ENCODE measurements at places on chromosomes 7 and 10.
A peak's percentile ranks its signal among the peaks of the same experiment; 100 is the strongest.

- peak; percentile 40 for DNase-seq
Observed at GRCh38 chr7:129664029-129665012, 52.8 kb downstream of the NRF1 start.

- peak; percentile 40 for DNase-seq
Observed at GRCh38 chr7:117750612-117751563, 122.4 kb downstream of the CTTNBP2 start.

GRCh38 chr10:120719333-120719732 is 131.8 kb upstream of the WDR11 start:
- DNase-seq = no peak

DNA sequence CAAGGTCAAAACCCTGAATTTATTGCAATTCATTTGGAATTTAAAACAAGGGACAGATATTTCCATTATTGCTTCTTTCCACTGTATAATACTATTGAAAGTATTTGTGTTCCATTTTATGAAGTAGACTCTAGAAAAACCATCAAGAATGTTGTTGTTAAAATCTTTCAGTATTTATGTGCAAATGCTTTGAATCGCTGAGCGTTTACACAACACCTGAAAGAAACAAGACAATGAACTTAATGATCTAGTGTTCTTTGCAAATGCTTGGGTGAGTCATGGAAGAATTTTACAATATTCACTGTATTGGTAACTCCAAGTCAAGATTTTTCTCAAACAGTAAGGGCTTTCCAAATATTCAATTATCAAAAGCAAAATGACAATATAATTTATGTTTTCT is 97.1 kb downstream of the VIPR2 start:
- no peak for DNase-seq

DNA sequence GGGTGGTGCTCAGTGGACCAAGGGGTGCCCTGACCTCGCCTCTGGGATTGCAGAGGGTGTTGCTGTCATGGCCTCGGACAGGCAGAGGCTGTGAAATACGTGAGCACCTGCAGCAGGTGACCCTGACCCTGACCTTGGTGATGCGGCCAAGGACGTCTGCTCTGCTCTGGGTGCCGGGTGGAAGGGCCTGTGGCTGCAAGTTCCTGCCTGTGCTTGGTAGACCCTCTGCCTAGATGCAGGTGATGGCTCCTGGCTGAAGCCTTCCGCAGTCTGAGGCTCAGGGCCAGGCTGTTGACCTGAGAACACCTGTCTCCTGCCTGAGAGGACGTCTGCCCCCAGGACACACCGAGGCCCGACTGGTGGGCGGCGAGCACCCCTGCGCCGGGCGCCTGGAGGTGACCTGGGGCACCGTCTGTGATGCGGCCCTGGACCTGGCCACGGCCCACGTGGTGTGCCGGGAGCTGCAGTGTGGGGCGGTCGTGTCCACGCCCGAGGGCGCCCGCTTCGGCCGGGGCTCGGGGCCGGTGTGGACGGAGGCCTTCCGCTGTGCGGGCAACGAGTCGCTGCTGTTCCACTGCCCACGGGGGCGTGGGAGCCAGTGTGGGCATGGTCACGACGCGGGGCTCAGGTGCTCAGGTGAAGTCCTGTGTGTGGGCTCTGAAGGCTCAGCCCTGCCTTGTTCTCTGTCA is 4.4 kb downstream of the SCART1 start:
- DNase-seq = no peak

GRCh38 chr7:151769188-151769821 is 107.6 kb downstream of the PRKAG2 start:
- DNase-seq = no peak

- DNase-seq = no peak
Observed at GRCh38 chr7:98014830-98015229, 24.8 kb upstream of the OCM2 start.

GRCh38 chr10:36173364-36173763 is 531.3 kb upstream of the FZD8 start:
- DNase-seq = no peak

- DNase-seq = no peak
Observed at GRCh38 chr7:20383351-20383750, 52.7 kb downstream of the ITGB8 start.

GRCh38 chr10:105837951-105838350 is 1196.9 kb downstream of the SORCS3 start:
- peak; percentile 11 for DNase-seq

GRCh38 chr7:110646804-110647203 is 444.1 kb upstream of the LRRN3 start:
- DNase-seq = no peak

- no peak for DNase-seq
Observed at GRCh38 chr7:25408012-25408687, 179.9 kb upstream of the NPVF start.

- no peak for DNase-seq
Observed at GRCh38 chr7:22350466-22351328, 6.3 kb downstream of the RAPGEF5 start.

DNA sequence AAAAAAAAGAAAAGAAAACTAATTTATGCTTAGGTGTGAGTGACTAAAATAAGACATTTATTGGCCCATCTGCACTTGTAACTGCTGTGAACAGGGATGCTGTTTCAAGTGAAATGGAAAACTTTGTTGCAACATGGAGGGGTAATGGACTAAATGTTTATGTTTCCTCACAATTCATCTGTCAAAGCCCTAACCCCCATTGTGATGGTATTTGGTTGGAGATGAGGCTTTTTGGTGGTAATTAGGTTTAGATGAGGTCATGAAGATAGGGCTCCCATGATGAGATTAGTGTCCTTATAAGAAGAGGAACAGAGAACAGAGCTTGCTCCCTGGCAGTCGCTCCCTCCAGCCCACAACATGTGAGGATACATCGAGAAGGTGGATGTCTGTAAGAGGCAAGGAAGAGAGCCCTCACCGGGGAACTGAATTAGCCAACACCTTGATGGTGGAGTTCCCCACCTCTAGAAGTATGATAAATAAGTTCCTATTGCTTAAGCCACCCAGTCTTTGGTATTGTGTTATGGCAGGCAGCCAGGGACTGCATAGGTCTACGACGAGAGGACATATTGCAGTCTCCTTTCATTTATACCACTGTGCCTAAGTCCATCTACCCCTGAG is 28.6 kb upstream of the VCL start:
- peak; percentile 62 for DNase-seq

DNA sequence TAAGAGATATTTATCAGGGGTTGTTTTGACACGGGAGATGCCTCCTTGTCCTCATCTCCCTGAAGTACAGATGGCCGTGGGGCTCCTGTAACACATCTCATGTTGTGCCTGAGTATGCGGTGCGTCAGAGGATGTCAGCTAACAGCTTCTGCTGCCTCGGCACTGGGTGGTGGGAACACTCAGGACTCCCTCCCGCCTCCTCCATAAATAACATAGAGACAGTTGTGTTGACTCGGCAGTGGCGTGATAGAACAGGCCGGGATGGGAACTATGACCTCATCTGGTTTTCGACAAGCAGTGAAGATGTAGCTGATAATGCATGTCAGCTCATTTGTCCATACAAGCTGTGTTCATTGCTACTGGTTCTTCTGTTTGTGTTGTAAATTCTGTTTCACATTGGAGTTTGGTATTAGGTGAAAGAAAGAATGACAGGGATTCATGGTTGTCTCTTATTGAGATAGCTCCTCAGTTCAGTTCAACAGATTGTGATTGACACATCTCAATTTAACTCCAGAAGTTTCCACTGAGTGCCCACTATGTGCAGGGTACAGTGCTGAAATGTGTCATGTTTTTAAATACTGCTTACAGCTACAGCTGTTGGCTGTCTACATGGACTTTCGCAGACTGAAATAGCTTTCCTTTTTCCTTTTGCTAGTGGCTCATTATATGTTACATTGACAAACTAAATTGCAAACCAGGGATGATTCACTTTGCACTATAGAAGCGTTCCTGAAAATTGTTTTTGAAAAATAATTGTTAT is 87.4 kb downstream of the CHN2 start:
- DNase-seq = no peak

- no peak for DNase-seq
Observed at GRCh38 chr10:26468291-26468690, 30.1 kb downstream of the APBB1IP start.

- DNase-seq = no peak
Observed at GRCh38 chr10:4070184-4070583, 285.2 kb upstream of the KLF6 start.

DNA sequence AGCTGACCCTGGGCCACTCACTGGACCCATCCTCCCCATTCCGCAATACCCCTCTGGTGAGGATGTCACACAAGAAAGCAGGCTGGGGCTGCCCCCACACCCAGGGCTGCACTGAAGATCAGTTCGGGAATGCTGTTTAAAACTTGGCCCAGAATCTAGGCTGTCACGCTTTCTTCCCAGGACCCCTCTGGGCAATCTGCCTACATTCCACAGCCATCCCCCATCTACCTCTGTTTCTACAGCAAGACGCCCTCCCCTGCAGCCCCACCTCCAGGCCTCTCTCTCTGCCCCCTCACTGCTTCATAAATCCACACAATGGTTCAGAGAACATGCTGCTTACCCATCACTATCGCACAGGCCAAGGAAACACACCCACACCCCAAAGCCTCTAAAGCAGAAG is 36.1 kb downstream of the XPNPEP1 start:
- DNase-seq = no peak

GRCh38 chr10:11178606-11179515 is 161.2 kb downstream of the CELF2 start:
- DNase-seq = peak; percentile 70

- DNase-seq = peak; percentile 54
Observed at GRCh38 chr7:130929896-130930659, 196.1 kb upstream of the KLF14 start.

DNA sequence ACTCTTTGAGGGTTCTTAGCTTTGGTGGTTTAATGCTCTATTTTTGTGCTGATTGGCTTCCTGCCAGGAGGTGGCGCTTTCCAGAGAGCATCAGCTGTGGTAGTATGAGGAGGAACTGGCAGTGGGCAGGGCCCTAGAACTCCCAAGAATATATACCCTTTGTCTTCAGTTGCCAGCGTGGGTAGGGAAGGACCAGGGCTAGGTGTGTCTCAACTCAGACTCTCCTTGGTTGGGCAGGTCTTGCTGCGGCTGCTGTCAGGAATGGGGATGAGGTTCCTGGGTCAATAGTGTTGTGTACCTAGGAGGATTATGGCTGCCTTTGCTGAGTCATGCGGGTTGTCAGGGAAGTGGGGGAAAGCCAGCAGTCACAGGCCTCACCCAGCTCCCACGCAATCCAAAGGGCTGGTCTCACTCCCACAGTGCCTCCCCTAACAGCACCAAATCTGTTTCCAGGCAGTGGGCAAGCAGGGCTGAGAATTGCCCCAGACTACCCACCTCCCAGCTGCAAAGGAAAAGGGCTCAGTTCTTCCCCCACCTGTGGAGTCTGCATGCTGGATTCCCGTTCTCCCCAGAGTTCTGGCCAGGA is 191.5 kb downstream of the PHTF2 start:
- peak; percentile 13 for DNase-seq

DNA sequence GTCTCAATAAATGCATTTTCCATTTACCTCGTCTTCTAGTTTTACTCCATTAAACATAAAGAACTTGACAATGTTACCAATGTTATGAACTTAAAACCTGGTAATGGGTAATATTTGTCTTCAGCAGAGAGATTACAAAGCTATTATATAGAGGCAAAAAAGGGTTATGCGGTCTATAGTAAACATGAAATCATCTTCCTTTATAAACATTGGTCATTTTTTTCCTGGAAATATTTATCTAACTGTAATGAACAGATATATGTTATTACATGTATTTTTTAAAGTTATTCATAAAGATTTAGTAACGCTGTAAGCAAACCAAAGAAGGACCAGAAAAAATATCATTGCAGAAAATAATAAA is 1.3 kb downstream of the VWDE start:
- no peak for DNase-seq

GRCh38 chr10:80487791-80488538 is 33.9 kb downstream of the TSPAN14 start:
- peak; percentile 91 for DNase-seq

- DNase-seq = no peak
Observed at GRCh38 chr10:133324198-133324792, 12.4 kb downstream of the CALY start.

GRCh38 chr7:44958645-44959344 is 20.0 kb downstream of the MYO1G start:
- no peak for DNase-seq

DNA sequence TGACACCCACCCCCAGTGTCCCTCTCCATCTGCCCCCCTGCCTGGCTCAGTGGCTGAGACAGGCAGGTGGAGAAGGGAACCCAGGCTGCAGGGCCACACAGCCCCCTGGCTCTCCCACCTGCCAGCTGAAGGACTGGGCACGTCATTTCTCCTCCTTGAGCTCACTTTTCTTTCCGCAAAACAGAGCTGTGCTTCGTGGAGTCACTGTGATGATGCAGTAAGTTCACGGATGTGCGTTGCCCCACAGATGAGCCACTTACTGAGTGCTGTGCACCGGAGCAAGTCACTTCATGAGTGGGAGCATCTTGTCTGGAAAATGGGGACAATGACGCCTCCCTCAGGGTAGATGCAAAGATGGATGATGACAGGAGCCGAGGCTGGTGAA is 2.7 kb downstream of the OPN4 start:
- no peak for DNase-seq

DNA sequence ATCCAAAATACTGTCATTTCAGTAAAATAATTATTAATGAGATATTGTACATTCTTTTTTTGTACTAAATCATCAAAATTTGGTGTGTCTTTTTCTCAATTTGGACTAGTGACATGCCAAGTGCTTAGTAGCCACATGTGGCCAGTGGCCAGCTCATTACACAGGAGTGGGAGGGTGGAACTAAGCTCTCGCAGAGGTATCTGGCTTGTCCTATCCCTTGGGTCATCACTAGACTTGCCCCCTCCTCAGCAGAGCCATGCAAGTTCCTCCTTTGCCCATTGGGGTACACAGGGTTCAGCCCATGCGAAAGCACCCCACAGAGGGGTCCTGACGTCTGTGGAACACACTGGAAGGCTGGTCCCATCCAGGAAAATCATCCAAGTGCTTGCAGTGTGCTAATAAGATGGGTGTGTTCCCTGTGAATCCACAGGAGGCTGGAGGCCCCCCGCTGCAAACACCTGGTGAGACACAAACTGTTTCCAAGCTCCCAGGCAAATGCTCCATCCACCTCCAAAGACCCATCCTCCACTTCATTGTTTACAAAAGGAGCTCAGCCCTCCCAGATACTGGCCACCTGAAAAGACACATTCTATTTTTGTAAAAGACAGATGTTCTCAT is 1.3 kb downstream of the ARHGAP22 start:
- DNase-seq = no peak

DNA sequence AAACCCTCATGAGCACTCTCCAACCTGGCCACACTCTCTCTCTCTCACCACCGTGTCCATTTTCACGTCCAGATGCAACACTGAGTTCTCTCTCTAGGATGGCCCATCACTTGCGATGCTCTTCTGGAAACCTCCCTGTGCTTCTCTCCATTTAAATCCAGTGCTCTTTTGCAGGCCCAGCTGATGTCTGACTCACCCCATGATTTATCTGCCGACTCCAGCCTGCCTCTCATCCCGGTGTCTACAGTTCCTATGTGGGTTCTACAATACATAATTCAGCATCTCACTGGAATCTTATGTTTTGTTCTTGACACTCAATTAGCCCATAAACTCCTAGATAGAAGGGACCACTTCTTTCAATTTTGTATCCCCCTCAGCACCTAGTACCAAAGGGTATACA is 5.0 kb downstream of the TPK1 start:
- DNase-seq = no peak

- DNase-seq = no peak
Observed at GRCh38 chr10:81570349-81570748, 304.6 kb upstream of the NRG3 start.

GRCh38 chr10:12975906-12976305 is 25.6 kb downstream of the CCDC3 start:
- no peak for DNase-seq

GRCh38 chr7:1122832-1123501 is 35.1 kb downstream of the GPER1 start:
- DNase-seq = no peak

Data from inflammatory macrophage treated with lipopolysaccharide for 1 hour (primary cell).